ENCODE measurements at places on chromosomes 3 and 15.

DNA sequence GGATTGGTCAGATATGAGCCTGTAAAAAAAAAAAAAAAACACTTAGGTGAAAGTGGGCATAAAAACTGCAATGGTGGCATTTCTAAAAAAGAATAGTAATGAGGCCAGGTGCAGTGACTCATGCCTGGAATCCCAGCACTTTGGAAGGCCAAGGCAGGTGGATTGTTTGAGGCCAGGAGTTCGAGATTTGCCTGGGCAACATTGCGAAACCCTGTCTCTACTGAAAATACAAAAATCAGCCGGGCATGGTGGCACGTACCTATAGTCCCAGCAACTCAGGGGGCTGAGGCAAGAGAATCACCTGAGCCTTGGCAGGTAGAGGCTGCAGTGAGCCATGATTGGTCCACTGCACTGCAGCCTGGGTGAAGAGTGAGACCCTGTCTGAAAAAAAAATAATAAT is 38.3 kb upstream of the BHLHE40 start:
- no peak for DNase-seq

DNA sequence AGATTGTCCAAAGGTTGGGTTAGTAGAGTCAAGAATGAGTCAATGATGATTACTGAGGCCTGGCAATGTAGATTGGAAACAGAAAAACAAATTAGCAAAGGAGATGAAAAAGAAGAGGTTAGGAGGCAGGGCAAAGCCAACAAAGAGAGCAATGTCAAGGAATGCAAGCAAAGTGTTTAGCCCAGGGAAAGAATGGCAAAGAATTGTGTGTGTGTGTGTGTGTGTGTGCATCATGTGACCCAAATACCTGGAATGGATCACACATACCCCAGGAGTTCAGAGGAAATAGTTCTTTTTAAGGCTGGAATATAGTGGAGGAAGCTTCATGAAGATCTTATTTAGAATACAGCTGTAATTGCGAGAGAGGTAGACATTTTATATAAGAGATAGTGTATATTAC is 831.7 kb upstream of the ARPP21 start:
- no peak for DNase-seq

- no peak for DNase-seq
Observed at GRCh38 chr3:57896031-57896430, 112.2 kb upstream of the FLNB start.

DNA sequence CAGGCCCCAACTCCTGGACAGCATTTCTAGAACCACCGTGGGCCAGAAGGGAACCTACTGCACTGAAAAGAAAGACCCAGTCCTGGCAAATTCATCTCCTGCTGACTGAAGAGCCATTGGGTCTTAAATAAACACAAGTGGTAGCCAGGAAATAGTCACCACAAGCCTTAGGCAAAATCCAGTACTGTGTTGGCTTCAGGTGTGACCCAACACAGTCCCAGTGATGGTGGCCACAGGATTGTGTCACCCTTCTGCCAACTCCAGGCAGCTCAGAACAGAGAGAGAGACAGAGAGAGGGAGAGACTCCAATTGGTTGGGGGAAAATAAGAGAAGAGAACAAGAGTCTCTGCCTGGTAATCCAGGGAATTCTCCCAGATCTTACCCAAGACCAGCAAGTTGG is 23.1 kb downstream of the NEDD4 start:
- DNase-seq, result no peak

- DNase-seq, result no peak
Observed at GRCh38 chr3:35757991-35758757, 118.8 kb downstream of the ARPP21 start.

Data from stimulated activated CD4-positive, alpha-beta T cell treated with anti-CD3 and anti-CD28 coated beads, Interleukin-15, amount 100 ng/mL, for 48 hours (primary cell).